T1000 (cell line): ENCODE measurements at places on chromosomes 6 and 20.

- DNase-seq: no peak
Observed at GRCh38 chr20:48292806-48293205, 507.5 kb upstream of the SULF2 start.

- no peak for DNase-seq
Observed at GRCh38 chr6:45486736-45487135, 109.0 kb upstream of the SUPT3H start.

DNA sequence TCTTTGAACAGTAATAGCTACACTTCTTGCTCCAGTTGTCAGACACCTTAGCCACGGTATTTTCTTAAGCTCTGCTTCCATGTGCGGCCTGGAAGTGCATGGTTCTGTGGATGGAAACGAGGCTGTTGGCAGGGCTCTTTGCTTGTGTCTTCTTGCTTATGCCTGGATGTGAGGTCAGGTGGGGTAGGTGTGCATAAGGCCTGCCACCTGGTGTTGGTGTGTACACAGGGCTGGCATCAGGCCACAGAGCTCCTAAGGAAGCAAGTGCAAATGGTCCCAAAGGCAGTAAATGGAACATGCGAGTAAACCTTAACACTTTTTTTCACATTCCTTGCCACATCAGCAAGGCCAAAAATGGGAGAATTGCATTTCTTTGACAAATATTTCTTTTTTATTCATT is 158.1 kb upstream of the GMDS start:
- DNase-seq: no peak

GRCh38 chr6:6699741-6700367 is 111.3 kb downstream of the LY86 start:
- DNase-seq: no peak

DNA sequence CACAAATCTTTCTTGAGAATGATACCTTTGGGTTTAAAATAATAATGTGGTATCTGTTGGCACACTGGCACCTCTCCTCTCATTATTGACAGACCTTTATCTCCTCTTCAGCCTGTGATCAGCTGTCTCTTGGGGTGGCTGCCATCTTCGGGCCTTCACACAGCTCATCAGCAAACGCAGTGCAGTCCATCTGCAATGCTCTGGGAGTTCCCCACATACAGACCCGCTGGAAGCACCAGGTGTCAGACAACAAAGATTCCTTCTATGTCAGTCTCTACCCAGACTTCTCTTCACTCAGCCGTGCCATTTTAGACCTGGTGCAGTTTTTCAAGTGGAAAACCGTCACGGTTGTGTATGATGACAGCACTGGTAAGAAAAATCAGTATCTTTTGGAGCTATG is 232.8 kb downstream of the GRIK2 start:
- no peak for DNase-seq

DNA sequence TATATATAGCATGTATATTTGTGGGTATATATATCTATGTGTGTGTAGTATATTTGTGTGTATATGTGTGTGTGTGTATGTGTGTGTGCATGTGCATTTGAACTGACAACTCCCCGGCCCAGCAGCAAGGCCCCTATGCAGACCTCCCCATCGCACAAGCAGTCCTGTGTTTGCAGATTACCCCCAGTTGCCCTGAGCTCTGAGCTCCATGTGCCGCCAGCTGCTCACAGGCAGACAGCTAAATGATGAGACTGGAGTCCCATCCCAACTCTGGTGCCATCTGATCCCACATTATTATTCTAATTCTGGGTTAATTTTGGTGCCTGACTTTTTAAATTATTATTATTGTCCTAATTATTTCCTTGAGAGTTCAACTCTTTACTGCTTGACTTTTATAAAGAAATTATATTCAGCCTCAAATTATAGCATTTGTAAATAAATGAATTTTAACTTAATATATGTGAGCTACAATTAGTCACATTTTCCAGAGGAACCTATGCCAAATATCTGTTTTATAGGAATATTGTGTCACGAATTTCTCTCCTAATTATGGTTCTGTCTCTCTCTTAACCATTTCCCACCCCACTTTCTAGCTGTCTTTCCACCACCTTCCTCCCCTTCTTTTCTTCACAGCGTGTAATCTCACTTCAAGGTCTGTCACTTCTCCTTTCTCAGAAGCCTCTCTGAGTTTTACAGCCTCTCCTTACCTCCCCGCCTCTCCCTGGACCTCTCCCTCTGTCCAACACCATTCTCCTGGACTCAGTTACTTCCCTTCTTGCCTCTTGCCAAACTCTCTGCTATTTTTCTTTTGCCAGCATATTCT is 90.6 kb upstream of the SYNDIG1 start:
- no peak for DNase-seq
